ENCODE measurements at places on chromosomes 1 and 21.

DNA sequence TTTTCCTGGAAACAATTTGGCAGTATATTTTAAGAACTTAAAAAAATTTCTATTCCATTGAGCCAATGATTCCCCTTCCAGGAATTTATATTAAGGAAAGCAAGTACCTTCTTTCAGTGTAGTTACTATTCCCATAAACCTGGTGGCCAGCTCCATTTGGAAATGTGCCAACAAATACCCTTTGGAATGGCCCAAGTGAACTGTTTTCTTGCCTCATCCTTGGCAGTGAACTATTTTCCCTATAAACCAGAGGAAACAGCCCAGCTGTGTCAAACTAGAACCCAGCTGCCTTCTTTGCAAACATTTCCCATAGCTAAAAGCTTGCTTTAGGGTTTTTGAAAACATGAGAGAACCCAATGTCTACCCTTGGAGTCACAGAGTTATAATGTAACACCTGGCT is 496.9 kb downstream of the NEGR1 start:
- DNase-seq = no peak

DNA sequence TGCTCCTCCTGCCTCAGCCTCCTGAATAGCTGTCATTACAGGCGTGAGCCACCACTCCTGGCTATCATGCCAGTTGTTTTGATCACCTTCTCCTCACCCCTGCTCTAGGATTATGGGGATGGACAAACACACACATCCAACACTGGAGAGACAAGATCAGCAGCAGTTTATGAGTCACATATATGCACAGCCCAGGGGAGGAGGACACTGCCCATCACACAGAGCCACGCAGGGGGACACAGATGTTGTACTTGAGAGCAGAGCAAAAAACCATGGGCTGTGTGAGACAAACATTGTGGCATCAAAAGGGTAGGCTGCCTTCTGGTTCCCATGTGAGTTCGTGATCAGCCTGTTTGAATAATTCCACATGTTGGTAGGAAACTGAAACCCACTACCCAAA is 32.1 kb downstream of the EDARADD start:
- DNase-seq = no peak

- no peak for DNase-seq
Observed at GRCh38 chr1:76583875-76584477, 283.3 kb upstream of the ST6GALNAC5 start.

- peak; percentile 59 for DNase-seq
Observed at GRCh38 chr1:21325731-21326387, 35.6 kb upstream of the ECE1 start.

DNA sequence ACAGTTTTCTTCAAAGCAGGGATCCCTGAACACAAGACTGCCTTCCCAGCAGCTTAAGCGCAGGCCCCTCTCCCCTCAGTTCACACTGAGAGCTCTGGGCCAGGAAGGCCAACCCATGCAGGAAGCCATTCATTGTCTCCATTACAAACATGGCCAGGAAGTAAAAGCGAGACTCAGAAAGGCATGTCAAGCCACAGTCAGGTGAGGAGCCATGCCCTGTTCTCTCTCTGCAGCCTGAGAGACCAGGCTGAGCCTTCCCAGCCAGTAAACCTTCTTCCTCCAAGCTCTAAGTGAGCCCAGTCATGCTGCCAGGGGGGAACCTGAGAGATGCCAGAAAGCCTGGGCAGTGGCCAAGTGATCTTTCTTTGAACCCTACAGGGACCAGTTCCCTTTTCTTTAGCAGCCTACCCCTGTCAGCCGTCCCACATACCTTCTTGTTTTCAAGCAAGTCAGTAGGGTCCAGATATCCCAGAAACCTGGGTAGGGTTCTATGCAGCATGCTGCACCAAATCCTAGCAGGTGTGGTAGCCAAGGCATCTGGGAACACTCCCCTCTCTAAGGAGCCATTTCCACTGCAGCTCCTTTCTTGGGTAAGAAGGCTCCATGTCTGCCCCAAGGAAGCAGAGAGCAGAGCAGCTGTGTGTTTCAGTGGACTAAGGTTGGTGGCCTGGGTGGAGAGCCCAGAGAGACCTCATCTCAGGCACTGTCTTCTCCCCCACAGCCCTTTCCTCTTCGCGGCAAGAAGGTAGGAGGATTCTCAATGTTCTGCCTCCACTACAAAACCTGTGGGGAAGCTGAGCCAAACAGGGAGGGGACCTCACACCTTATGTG is 977 bp downstream of the TRAF3IP3 start:
- no peak for DNase-seq

- no peak for DNase-seq
Observed at GRCh38 chr1:245337829-245338484, 183.2 kb downstream of the KIF26B start.

DNA sequence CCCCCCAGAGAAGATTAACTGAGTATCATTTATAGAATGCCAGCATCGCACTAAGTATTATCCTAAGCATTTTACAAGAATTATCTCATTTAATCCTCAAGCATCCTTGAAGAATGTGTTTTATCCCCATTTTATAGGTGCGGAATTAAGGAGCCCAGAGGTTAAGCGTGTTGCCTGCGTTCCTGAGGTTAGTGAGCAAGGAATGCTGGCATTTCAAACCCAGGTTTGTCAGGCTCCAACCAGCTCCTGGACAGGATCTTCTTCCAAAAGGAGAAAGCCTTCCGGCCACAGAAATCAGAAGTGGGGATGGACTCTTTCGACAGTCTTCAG is 82.3 kb downstream of the SSBP3 start:
- DNase-seq = no peak

DNA sequence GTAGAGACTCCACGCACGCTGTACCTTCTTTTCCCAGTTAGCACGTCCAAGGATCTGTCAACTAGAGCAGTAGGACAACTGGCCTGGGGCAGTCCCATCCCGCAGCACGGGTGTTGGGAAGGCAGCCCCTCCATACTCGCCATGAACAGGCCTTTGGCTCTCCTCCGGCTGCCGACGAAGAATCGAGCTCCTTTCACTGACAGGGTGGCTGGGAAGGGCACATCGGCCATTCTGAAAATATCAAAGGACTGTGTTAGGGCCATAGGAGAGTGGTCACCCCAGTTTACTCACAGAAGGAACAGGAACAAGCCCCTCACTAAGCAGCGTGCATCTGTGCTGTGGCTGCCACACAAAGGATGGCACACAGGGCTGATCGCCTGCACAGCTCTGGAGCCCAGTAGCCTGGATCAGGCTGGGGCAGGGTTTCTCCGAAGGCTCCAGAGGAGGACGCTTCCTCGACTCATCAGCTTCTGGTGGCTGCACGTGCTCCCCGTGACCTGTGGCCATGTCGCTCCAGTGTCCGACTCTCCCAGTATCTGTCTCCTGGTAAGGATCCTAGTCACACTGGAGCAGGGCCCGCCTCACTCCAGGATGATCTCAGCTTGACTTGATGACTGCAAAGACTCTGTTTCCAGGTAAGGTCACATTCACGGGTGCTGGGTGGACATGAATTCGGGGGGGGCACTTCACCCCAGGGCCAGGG is 8.9 kb downstream of the KRTAP10-1 start:
- DNase-seq = no peak

DNA sequence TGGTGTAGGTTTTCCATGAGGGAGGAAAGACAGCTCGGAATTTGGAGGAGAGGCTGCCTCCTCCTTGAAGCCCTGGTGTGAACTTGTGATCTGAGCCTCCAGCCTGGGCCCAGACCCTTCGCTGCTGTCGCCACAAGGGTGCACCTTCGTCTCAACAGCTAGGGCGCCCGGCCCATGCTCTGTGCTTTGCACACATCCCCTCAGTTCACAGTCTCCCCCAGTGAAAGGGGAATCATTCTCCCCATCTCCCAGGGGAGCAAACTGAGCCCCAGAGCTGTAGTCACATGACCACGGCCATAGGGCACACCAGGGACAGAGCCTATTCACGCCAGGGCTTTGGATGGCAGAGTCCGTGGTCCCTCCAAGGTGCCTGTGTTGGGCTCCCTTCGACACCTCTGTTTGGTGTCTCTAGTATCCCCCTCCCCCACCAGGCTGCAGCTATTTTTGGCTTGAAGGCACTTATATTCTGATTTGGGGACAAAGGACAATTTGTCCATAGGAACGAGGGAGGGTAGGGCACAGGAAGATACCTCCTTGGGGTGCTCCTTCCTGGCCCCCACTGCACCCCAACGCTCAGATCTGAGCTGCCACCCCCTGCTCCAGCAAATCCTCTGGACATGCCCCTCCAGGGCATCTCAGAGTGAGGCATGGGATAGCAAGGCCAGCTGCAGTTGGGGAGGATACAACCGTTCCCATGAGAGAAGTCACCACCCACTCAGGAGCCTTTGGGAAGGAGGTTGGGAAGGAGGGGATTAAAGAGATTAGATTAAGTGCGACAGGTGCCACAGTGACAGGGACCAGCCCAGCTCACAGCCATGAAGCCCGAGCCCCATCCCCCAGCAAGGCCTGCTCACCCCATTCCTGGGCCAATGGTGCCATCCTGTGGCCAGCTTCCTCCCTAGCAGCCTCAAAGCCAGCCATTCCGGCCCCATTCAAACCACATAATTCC is 15.7 kb downstream of the MATN1 start:
- DNase-seq = no peak
